Daoy (cell line): ENCODE measurements at places on chromosomes 12 and 14.

DNA sequence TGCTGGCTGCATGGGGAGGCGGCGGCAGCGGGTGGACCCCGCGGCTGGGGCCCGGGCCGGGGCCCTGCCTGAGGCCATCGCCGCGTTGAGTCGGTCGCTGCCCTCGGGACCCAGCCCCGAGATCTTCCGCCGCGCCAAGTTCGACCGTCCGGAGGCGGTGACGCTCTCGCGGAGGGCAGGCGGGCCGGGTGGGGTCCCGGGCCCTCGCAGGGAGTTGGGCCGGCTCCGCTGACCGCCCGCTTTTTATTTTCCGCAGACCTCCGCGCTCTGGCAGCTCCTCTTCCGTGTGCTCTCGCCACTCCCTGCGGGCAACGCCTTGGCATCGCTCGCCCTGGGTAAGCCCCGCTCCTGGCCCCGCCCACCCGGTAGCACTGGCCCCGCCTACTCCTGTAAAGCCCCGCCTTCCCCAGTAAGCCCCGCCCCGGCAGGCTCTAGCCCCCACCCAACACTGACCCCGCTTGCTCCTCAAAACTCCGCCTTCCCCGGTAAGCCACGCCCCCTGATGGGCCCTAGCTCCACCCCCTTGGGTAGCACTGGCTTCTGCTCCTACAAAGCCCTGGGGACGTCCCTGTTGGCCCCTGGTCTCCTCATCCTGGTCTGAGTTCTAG lies 424 bp downstream of the TEDC1 start:
- peak; percentile 88 for DNase-seq

GRCh38 chr14:100031506-100032281 lies 33.5 kb upstream of the EVL start:
- peak; percentile 97 for DNase-seq

- DNase-seq: peak; percentile 84
Measured at GRCh38 chr14:105168496-105168978, at the start of gene JAG2. Gene JAG2, minus strand, starts transcription at chr14:105168776. Its CDS starts 356 bp downstream, at chr14:105168420.

DNA sequence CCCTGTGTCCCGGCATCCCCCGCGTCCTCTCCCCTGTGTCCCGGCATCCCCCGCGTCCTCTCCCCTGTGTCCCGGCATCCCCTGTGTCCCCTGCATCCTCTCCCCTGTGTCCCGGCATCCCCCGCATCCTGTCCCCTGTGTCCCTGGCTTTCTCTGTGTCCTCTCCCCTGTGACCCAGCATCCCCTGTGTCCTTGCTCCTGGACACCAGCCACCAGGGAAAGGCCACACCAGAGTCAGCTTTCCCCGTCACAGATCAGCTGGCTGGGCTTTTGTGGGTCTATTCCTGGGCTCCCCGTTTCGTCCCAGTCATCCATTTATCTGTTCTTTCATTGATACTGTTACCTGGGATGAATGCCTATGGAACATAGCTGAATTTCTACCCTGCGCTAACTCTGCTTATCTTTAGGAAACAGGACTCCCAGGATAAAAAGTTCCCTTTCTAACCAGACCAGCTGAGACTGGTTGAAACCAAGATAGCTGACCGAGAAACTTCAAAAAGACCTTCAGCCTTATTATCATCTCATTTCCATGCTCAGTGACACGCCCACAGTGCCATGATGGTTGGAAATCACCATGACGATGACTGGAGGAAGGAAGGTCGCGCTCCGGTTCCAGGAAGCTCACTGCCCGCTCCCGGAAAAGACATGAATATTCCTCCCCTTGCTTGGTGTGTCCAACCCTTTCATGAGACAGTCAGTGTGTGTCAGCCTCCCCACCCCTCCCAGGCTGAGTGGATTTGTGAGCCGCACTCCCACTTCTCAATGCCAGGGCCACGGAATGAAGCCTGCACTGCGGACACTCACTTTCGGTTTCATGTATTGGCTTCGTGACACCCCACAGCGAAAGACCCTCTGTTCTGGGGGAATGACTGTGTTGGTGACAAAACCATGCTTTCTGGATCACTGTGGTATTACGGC lies 276.4 kb upstream of the SFSWAP start:
- peak; percentile 61 for DNase-seq

DNA sequence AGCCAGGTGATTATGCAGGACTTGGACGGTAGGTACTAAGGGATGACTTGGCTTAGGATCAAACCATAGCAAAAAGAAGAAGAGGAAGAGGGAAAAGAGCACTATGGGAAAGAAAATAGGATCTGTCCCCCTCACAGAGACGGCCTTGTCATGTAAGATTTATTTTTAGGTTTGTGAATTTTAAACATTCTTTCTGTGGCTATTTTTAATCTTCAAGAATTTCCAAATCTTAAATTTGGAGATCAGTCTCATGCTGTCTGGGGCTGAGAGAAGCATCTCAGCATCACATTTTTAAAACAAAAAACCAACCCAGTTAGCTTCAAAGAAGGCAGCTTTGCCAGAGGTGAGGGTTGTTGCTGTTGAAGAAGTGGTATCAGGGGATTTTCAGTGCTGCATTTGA lies 52.6 kb upstream of the STRN3 start:
- DNase-seq: no peak

DNA sequence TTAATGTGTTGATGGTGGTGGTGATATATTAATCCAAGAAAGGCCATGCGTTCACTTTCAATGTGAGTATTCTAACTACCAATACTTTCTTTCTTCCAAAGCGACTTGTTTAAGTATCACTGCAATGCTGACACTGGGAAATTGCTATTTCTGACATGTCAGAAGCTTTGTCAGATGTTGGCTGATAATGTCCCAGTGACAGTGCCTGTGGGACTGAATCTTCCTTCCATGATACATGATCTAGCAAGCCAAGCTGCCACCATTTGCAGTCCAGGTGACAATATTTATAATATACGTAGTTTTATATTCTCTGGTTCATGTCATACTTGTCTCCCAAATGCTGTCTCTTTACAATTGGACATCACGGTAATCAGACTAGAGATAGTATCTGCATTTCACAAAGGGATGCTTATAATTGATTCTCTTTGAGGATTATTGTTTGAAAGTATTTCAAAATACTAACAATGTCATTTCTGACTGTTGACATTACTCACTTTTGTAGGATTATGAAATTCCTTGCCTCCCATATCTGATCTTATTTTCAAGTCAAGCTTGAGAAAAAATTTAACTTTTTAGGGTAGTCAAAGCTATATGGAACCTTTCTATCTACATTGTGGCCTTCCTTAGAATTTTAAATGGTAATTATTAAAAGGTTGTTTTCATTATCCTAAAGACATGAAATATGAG lies 57.3 kb downstream of the KNTC1 start:
- no peak for DNase-seq

- peak; percentile 23 for DNase-seq
Measured at GRCh38 chr12:112682586-112682985, 109.0 kb upstream of the RPH3A start.

GRCh38 chr14:75906680-75907280 lies 75.0 kb downstream of the TGFB3 start:
- DNase-seq: peak; percentile 55

DNA sequence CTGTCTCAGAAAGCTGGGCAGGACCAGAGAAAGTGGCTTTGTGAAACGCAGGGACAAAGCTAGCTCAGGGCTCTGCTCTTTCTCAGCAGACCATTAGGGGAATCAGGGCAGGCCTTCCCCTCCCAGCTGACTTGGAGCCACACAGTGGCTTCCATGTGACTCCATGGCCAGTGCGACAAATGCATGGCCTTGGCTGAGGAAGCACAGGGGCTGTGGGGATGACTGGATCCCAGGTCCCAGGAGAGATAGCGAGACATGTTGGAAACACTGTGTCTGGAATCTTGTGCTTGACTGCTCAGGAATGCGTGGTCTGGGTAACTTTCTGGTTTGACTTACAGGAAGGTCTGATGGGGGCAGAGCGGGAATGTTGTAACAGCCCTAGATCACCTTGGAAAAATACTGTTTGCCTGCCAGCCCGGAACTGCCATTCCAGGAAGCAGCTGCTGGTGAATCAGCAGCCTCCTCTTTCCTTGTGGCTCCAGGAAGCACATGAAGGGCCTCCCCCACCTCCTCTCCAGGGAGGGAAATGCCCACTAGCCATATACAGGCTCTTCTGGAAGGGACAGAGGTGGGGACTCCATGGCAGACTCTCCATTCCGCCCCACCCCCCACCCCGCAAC lies 133.5 kb upstream of the HIF1A start:
- DNase-seq: peak; percentile 99

DNA sequence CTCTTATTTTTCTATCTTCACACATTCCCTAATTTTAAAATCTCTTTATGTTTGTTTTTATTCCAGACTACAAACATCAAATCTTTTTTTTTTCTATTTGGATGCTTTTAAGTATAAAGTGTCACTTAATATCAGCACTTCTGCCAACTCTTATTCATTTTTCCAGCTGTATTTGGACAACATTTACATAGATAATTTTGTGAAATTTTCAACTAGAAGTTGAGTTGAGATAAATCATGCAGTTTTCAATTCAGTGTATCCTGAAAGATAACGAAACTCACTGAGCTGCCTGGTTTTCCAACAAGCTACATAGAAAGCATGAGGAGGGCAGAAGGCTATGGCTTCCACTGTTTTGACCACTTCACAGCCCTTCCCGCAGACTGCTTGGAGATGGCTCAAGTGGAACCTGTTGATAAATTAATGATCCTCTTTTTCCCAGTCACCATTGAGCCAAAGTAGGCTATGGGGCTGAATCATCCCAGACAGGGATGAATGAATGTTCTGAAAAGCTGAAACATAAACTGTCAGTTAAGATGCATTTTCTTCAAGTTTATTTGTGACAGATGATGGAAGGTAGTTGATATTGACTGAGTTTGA lies 213.9 kb downstream of the RAD51B start:
- DNase-seq: no peak

- DNase-seq: no peak
Measured at GRCh38 chr12:30507576-30507975, 188.1 kb downstream of the IPO8 start.

GRCh38 chr12:90290980-90291975 lies 582.6 kb upstream of the ATP2B1 start:
- no peak for DNase-seq

- peak; percentile 30 for DNase-seq
Measured at GRCh38 chr14:57479197-57479596, 14.5 kb downstream of the CCDC198 start.

DNA sequence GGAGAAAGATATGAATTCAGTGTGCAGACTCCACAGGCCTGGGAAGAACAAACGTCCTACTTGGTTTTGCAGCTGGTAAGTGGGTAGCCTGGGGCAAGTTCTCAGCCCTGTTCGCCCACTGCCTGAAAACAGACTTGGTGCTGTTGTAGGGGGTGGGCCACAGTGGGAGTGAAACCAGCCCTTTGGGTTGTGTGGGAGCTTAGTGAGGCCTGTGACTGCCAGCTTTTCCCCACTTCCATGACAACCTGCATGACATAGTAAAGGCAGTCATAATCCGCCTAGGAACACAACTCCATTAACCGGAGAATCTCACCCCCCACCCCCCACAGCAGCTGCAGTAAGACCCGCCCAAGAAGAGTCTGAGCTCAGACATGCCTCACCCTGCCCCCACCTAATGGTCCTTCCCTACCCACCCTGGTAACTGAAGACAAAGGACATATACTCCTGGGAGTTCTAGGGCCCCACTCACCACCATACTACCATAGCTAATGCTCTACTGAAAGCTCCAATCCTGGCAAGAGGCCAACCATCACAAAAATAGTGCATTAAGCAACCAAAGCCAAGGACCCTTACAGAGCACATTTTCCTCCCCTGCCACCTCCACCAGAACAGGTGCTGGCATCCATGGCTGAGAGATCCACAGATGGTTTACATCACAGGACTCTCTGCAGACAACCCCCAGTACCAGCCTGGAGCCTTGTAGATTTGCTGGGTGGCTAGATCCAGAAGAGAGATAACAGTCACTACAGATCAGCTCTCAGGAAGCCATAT lies 39.8 kb upstream of the LMNTD1 start:
- DNase-seq: no peak

- peak; percentile 70 for DNase-seq
Measured at GRCh38 chr14:92456215-92457015, 57.2 kb upstream of the RIN3 start.

DNA sequence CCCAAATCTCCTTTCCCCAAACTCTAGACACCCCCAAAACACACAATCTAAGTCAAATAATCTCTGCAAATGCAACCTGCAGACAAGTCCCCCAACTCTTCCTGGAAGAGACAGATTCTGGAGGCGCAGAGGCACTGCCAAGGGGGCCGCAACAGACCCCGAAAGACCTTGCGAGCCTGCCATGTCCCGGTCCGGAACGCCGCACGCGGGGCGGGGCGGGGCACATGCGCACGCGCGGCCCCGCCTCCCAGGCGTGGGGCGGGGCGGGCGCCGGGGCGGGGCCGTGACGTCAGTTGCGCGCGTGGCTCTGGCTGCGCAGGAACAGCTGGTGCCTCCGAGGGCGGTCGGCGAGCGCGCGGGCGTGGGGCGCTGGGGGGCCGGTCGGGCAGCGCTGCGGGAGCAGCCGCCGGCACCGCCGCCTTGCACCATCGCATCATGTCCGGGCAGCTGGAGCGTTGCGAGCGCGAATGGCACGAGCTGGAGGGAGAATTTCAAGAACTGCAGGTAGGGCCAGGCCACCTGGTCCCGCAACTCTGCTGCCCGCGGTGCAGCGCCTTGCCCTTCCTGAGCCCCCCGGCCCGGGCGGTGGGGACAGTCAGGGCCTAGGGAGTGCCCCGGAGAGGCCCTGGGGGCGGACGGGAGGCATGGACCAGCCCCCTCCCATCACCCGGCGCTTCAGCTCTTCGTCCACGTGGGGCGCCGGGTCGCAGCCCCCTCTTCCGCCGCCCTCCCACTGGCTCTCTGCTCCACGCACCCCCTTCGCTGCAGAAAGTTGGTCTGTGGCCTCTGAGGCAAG lies at the start of gene TMEM120B:
TSS of gene TMEM120B (plus strand) at position 292 of the 796 bp plus-strand sequence. CDS start at position 436, 144 bp downstream.
- peak; percentile 87 for DNase-seq

DNA sequence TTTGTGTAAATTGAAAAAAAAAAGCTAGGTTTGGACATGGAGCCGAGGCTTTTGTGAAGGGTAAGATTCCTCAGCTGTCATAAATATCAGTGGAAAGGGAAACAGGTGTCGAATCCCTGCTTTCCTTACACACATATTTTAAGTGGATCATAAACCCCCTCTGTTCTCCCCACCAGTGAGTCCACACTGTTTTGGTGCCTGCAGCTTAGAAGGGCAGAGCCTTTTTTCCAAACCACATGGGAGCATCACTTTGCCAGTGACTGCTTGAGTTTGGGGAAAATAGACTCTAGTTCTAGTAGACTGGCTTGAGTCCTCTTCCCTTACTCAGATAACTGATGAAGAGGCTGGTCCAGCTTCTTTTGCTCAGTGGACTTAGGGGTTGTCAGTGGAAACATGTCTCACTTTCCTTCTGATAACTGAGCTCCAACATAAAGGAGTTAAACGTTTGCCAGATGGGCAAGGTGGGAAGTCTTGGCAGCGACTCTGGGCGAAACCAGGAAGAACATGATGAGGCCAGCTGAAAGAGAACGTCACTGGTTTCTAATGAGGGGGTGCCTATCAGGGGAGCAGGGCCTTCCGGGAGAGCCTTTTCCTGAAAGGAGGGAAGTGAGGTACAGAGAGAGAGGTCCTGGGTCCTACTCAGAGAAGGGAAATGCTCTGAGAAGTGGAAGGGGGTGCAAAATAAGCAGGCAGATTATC lies 168.1 kb upstream of the PARP11 start:
- DNase-seq: no peak

GRCh38 chr14:104133496-104133895 lies 4.9 kb upstream of the KIF26A start:
- DNase-seq: no peak

- DNase-seq: no peak
Measured at GRCh38 chr14:89955022-89955744, 544 bp upstream of the TDP1 start.
